ENCODE measurements at places on chromosomes 6 and 20.

- peak; percentile 14 for DNase-seq
Observed at GRCh38 chr6:43939281-43940070, 169.5 kb downstream of the VEGFA start.

GRCh38 chr20:48845721-48846306 lies 18.0 kb upstream of the PREX1 start:
- no peak for DNase-seq

DNA sequence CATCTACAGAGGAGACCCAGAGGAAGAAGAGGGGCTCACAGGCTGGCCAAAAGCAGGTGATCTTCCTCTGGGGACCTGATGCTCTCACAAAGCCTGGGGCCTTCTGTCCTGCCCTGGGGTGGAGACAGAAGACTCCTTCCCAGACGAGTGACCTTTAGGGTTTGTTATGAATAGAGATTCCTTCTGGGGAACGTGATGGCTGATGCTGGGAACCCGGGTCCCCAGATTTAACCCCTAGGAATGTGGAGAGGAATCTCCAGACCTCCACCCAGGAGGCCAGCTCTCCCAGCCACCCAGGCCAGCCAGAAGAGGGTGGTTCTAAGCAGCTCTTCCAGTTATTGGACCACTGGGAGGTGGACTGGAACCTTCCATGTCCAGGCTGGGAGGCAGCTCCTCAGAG lies 16.8 kb upstream of the CCN5 start:
- no peak for DNase-seq

DNA sequence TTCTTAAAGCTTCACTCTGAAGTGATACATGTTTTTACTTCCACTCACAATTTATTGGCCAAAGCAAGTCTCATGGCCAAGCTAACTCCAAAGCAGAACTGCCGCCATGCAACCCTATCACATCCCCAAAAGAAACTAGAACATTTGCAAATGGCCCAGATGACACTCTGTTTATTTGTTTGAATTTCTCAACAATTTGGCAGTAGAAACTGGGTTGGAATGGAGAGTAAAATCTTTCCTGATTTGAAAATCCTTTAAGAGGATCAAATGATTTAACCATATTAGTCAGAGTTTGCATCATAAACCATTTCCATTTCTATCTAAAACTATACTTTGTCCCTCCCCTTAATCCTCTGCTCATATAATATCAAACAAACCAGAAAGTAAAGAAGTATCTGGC lies 39.1 kb upstream of the E2F3 start:
- no peak for DNase-seq

DNA sequence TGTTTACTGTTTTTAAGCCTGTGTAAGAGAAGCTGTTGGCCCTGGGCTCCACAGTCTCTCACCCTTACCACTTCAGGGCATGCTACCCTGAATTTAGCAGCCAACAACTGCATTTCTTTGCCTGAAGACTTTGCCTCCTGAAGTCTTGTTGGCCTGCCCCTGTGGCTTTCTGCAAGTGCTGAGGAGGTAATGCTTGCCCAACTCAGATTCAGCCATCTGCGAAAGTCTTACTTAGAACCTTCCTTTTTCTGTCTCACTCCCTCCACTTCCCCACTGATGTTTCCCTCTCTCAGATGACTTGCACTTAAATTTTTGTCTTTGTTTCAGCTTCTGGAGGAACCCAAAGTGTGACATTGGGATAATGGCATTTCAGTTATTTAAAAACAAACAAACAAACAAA lies 11.8 kb upstream of the IBTK start:
- no peak for DNase-seq

- no peak for DNase-seq
Observed at GRCh38 chr6:25958700-25959162, 3.9 kb upstream of the TRIM38 start.

DNA sequence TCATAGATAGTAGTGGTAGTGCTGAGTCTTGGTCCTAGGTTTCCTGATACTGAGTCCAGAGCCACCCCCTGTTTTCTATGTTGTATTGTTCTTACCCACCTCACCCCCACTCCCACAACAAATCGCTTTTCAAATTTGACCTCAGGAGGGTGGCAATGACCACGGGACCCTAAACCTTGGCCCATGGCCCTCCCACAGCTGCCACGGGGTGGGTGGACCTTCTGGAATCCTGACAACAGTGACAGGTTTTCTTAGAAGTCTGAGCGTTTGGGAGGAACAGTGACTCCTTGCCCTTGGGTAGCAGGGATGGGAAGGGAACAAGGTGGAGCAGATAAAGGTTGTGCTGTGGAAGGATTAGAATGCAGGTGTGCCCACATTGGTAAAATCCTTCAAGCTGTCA lies 36.9 kb downstream of the TGM3 start:
- no peak for DNase-seq

DNA sequence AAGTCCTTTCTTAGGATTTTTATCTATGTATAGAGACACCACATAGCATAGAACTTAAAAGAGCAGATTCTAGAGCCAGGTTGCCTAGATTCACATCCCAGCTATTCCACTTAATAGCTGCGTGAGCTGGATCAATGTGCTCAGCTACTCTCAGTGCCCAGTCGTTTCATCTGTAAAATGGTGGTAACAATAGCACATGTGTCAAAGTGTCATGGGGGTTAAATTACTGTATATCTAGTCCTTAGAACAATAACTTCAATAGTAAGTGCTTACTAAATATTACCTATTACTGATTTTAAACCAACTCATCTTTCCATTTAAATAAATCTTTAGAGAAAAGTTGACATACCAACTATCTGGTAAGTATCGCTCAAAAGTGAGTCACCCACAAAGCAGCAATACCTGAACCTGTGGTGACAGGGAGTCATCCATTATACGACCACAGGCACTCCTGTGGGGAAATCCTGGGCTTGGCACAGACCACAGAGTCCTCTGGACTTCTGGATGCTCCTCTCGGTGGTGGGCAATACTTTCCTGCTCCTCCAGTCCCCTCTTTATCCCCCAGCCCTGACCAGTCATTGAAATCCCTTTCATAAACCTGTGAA lies 154.8 kb downstream of the PDSS2 start:
- DNase-seq = no peak

GRCh38 chr6:54335871-54336270 lies 27.6 kb downstream of the TINAG start:
- DNase-seq = no peak

DNA sequence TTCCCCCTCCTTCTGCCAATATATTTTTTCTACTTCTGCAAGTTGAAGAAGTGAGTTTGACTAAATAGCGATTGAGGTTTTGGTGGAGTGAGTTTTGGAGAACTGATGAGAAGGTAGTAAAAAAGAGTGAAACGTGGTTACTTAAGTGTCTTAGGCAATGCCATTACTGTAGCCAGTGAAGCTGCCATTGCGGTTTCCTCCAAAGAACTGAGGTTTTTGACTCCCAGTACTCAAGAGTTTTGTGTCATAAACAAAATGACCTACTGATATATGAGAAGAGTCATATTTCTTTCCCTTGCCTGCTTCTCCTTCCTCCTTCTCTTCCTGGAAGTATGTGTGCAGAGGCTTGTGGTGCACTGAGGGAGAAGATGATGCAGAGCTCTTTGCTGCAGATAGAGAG lies 554.5 kb upstream of the MAP3K7 start:
- no peak for DNase-seq

GRCh38 chr20:20553541-20553940 lies 158.9 kb downstream of the RALGAPA2 start:
- DNase-seq = no peak

DNA sequence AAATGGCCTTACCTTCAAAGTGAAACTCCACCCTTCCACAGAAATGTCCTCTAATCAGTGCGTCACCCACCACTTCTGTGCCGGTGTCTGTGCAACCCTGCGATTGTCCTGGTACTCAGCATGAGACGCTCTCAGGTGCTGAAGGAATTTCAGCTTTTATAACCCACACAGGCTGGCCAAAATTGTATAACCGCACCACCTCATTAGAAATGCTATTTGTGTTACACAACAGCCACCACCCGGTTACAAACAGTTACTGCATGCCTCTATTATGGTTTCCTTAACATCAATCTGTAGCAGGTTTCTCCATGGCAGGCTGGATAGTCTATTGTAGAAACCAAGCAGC lies 51.5 kb downstream of the SLC23A2 start:
- DNase-seq = no peak

DNA sequence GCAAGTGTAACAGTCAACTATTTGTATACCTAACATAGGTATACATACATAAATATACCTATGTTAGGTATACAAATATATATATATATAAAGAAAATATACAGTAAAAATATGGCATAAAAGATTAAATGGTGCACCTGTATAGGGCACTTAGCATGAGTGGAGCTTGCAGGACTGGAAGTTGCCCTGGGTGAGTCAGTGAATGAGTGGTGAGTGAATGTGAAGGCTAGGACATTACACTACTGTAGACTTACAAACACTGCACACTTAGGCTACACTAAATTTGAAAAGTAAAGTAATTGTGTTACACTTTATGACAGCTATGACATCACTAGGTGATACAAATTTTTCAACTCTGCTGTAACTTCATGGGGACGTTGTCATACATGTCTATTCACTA lies 65.6 kb downstream of the CDC5L start:
- DNase-seq = no peak

DNA sequence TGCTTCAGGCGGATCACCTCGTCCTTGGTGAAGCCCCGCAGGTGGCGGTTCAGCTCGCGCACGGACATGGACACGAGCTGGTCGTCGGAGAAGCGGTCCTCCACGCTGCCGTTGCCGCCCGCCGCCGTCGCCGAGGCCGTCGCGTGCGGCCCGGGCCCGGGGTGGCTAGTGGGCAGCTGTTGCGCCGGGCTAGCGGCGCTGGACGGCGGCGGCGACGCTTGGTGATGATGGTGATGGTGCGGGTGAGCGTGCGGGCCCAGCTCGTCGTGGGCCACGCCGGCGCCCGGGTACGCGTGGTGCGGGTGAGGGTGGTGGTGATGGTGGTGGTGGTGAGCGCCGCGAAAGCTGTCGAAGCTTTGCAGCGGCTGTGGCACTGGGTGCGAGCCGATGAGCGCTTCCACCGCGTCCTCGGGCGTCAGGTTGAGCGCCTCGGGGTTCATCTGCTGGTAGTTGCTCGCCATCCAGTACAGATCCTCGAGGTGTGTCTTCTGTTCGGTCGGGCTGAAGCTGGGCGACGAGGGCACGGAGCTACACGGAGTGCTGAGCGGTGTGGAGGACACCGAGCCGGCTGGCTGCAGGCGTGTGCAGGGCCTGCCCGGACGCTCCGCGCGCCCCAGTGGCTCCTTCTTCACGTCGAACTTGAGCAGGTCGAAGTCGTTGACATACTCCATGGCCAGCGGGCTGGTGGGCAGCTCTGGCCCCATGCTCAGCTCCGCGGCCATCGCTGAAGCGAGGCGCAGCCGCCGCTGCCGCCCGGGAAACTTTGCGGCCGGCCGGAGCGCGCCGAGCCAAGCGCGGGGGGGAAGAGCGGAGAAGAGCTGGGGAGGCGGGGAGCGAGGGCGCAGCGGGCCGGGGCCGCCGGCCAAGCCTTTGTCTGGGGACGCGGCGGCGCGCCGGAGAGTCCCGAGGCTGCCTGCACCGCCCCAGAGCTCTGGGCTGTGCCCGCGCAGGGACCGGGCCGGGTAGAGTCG lies 622 bp downstream of the MAFB start:
- no peak for DNase-seq

GRCh38 chr6:157148391-157149323 lies 174.7 kb downstream of the TMEM242 start:
- no peak for DNase-seq

GRCh38 chr6:142914369-142914768 lies 30.6 kb downstream of the HIVEP2 start:
- no peak for DNase-seq

GRCh38 chr6:125112934-125113333 lies 40.6 kb upstream of the TPD52L1 start:
- no peak for DNase-seq

DNA sequence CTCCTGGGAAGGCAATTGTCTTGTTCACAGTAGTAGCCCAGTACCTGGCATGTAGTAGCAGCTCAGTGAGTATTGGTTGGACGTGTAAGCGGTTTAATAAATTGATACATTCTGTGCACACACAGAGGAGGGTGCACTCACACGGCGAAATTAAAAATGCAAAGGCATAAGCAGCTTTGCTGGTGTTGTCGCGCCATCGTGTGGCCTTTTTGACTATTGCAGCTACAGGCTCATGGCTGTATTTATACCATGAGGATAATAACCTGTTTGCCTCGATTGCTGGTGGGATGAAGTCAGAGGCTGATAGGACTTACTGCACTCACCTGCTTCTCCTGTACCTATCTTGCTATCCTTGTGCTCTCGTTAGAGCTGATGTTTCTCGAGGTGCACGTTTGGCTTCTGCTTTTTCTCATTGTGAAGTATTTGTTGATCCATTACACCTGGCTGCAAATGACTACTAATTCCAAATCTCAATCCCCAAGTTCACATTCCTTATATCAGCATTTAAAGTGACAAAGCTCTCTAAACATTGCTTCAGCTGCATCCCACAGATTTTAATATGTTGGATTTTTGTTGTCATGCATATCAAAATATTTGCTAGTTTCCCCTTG lies 61.5 kb downstream of the TBXT start:
- DNase-seq = peak; percentile 52

GRCh38 chr6:168033791-168034190 lies 36.3 kb downstream of the KIF25 start:
- peak; percentile 7 for DNase-seq

DNA sequence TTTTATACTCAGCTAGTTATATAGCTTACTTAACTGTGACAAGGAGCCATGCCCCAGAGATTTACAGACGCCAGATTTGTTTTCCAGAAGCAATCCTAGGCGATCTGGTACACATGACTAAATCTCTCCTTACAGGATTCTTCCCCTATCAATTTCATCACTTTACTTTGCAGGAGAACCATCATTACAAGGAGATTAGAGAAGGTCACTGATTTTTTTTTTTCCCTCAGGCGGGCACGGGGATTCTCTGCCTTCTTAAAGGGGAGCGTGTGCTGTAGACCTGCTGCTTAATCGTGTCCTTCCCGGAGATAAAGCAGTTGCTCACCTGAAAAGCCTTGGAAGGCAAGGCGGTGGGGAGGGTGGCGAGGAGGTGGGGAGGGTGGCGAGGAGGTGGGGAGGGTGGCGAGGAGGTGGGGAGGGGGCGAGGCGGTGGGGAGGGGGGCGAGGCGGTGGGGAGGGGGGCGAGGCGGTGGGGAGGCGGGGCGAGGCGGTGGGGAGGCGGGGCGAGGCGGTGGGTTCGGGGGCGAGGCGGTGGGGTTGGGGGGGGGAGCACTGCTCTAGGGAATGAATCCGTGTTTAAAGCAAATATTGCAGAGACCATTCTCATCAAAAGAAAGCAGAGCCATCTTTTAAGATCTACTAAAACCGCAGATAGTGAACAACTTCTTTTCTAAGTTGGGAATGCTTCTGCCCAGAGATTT lies 14.3 kb upstream of the MRAP2 start:
- DNase-seq = no peak

DNA sequence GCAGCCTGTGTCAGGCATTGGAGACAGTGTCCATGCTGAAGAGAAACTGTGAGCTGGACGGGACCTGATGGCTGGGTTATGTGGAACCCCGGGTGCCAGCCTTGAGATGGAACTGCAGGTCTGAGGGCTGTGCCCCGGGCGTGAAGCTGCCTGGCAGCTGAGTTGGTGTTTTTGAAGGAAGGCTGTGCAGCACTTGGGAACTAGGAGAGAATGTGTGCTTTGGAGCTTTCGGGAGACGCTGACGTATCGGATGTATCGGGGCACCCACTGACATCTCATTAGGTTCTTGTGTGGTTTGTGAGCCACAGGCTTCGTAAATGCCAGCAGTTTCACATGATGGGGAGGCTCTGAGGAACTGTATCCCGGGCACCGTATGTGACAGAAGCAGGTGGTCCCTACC lies 2.2 kb downstream of the DLGAP4 start:
- DNase-seq = no peak

GRCh38 chr6:92708270-92708669 lies 711.1 kb downstream of the EPHA7 start:
- no peak for DNase-seq

Data from pancreas (tissue), 10 donors.